ENCODE measurements at places on chromosomes 12 and 14.

DNA sequence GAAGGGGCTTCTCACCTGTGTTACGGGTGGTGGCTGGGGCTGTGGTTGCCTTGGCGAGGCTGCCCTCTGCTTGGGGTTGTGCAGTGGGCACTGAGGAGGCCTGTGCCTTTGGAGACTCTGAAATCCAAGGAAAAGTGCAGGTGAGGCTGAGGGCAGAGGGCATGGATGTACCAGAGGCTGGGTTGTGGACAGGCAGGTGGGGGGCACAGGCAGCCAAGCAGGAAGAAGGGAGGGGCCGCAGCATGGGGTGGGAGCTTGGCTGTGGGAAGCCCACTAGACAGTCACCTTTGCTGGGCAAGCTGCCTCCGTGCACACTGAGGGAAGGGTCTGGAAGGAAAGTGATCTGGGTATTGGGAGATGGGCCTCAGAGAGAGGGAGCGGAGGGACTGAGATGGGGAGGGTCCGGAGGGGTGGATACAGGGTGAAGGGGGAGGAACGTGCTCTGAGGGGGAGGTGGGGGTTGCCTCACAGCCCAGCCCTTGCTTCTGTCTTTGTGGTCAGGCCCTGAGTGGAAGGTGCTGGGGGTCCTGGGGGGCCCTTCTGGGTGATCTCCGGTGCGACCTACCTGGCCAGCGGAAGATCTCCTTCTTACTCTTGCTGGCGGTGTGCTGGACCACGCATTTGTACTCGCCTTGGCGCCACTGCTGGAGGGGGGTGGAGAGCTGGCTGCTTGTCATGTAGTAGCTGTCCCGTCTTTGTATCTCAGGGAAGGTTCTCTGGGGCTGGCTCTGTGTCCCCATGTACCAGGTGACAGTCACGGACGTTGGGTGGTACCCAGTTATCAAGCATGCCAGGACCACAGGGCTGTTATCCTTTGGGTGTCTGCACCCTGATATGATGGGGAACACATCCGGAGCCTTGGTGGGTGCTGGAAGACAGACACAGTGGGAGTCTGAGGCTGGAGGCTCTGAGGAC is 318.7 kb downstream of the TMEM121 start:
- DNase-seq: no peak

DNA sequence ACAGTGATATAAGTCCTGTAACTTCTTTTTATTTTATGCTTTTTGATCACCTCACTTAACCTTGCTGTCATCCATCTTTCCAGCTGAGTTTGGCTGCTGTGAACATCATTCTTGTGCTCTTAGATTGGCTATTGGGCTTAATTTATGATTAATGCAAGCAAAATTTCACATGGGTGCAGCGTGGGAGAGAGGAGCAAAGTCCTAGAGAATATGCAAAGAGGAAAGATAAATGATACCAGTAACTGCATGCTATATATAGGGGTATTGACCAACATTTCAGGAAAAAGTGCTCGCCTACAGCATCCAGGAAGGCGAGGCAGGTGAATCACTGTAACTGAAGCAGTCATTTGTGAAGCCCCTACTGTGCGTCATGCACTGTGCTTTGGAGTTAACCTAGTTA is 153.1 kb downstream of the TMTC2 start:
- DNase-seq: no peak

GRCh38 chr12:101870925-101871324 is 6.5 kb upstream of the DRAM1 start:
- no peak for DNase-seq

DNA sequence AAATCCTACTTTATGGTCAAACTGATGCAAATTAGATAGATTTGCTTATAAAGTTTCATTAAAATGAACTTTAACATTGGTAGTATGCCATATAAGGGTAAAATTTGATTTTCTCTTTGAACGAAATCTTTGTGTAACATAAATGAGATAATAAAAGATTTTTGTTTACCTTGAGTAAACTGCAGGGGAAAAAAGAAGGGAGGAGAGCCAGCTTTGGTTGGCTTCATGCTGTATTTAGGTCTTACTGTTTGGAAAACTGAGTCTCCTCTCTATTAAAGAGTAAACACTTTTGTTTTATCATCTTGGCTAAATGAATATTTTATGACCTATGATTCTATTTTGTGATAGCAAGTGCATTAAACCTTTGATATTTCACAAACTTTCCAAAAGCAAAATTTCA is 267.6 kb downstream of the IPO8 start:
- no peak for DNase-seq

DNA sequence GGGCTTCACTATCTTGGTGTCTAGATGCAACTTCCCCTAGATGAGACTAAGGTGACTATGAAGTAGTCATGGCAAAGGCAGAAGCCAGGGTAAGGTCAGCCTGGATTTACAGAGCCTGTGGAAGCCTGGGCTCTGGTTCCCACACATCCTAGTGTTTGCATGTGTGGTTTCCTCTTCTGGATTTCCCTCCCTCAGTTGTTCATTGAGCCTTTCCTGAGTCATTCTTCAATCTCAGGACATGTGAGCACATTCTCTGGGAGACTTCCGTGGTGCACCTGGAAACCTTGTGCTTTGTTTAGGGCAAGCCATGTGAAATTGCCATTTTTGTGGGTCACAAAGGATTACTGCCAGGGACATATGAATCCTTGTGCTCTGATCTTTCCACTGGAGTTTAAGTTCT is 236.6 kb downstream of the C12orf75 start:
- no peak for DNase-seq

DNA sequence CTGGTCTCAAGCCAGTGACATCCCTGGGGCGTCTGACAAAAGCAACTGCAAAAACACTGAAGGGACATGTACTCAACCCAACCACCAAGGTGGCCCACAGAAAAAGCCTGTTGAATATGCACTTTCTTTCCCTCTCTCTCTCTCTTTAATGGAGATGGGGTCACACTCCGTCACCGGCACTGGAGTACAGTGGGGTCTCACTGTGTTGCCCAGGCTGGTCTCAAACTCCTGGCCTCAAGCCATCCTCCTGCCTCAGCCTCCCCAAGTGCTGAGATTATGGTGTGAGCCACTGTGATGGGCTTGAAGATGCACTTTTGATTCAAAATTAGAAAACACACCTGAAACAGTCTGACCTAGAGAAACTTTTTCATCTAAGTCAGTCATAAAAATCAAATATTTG is 7.2 kb upstream of the CD27 start:
- no peak for DNase-seq

DNA sequence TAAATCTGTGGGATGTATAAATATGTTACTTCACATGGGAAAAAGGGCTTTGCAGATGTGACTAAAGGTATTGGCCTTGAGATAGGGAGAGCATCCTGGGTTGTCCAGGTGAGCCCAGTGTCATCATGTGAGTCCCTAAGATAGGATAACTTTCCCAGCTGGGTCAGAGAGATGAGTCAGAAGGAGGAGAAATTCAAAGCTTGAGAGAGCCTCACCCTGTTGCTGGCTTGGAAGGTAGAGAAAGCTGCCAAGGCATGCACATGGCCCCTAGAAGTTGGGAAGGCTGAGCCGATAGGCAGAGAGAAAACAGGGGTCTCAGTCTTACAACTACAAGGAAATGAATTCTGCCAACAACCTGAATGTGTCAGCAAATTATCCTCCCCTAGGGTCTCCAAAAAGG is 213.0 kb downstream of the ADGRD1 start:
- DNase-seq: no peak

- no peak for DNase-seq
Observed at GRCh38 chr14:96511667-96512066, 9.5 kb downstream of the PAPOLA start.

- DNase-seq: peak; percentile 70
Observed at GRCh38 chr12:103929784-103930033, 501 bp upstream of the HSP90B1 start.

DNA sequence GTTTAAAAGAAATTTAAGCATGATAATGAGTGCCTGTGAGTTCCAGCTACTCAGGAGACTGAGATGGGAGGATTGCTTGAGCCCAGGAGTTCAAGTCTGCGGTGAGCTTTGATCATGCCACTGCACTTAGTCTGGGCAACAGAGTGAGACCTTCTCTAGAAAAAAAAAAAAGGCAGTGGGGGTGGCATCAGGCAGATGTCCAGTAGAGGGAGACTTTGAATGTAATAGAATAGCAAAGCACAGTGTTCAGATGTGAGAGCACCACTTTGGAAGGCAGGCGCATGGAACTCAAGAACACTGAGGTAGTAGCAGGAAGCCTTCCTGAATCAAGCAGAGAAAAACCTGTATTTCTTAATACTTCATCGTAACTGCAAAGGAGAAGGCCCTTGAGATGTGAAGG is 394.5 kb upstream of the GARIN6 start:
- DNase-seq: no peak

DNA sequence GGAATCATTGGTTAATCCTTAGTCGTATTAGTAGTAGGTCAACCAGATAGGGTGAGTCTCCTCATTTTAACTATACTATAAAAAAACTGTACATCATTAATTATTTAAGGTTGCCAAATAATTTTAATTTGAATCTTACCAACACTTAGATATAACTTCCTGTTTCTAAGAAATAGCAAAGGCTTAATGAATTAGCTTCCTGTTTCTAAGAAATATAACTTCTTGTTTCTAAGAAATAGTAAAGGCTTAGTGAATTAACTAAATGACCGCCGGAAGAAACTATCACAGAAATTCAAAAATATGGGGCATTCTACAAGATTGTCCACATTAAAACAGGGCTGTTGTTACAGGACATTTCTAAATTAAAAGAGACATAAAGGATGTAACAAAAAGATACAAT is 392.9 kb upstream of the FOXG1 start:
- DNase-seq: no peak

DNA sequence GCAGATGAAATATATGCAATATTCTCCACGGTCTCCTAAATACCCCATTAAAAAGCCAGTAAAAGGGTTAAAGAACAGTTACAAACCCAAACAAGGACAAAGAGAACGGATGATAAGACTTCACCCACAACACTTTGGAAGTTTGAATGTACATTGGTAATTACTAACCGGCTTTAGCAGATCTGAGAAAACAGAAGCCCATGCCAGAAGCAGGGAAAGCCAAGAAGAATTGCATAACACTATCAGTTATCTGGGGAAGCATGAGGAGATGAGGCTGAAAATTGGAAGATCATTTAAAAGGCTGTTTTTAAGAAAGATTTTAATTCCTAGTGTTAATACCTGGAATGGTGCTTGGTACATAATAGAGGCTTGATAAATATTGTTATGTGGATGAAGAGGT is 55.6 kb upstream of the MYBPC1 start:
- DNase-seq: no peak

GRCh38 chr14:64675312-64675711 is 28.9 kb upstream of the PLEKHG3 start:
- DNase-seq: no peak

DNA sequence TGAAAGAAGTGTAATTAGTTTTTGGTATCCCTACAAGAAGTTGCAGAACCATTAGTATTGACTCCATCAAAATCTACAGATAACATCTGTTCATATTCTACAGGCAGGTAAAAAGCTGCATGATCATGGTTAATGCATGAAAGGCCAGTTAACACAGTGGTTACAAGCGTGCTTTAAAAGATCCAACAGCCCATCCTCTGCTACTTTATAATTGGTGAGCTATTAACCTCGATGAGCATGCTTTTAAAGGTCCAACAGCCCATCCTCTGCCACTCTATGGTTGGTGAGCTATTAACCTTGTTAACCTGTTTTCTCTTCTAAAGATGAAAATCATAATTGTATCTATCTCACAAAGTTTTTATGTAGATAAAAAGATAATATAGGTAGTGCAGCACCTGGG is 289.3 kb downstream of the DUSP6 start:
- no peak for DNase-seq

GRCh38 chr14:68786491-68787091 is 6.3 kb downstream of the ZFP36L1 start:
- no peak for DNase-seq

- no peak for DNase-seq
Observed at GRCh38 chr12:19058235-19059021, 71.1 kb upstream of the PLEKHA5 start.

DNA sequence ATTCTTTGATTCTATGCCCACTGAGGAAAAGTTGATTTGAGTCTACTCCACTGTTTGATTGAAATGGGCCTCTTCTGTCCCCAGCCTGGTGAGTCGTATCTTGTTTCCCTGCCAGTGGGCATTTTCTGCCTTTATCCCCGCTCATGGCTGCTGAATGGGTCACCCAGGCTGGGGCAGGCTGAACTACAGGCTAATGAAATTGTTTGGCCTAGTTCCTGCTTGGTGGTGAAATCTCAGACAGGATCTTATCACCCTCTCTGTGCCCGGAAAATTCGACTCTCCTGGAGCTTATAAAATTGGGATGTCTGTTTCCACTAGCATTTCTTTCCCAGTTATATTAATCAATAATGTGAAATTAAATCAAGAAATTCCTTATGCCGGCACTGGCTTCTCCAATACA is 65.0 kb downstream of the CHST11 start:
- no peak for DNase-seq

DNA sequence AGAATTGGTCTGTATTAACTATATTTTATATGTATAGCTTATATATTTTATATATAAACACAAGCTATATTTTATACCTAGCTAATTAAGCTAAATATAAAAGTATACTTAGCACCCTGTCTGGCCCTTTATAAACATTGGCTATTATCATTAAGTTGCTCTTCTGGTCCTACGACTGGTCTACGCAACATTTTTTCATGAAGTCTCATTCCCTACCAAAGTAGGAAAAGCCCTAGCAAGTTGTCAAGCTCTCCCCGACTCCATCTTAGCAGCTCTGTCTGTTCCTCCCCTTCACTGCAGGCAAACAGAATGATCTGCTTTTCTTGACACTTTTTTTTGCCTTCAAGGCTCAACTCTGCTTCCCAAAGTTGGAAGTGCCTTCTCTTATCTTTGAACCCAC is 36.7 kb upstream of the ELK3 start:
- DNase-seq: no peak

DNA sequence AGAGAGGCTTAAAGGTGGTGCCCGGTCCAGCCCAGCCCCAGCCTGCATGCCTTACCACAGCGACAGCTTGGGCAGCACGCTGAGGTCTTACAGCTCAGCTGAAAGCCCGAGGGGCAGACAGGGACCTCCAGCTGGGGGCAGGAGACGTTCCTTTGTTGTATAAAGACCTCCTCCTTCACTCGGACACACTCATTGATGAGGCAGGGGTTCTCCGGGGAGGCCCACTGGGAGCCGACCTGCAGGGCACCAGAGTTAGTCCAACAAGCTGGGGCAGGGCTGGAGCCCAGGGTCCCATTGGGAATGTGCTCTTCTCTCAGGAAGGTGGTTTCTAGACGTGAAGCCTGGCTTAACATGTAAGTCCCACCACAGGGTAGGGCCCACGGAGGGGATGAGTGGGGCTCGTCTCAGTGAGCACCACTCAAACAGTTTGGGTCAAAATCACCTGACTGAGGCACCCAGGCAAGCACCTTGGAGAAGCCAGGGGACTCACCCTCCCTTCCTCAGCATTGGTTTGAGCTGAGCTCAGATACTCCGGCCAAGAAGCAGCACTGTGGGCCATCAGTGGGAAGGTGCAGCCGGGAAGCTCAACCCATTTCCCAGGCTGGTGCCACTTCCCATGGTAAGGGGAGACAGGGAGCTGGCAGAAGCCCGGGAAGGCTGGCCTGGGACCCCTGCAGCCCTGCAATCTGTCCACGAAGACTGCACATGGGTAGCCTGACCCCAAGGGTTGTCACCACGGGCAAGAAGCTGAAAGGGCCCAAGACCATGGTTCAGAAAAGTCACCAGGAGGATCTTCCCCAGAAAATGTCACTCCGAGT is 24.3 kb upstream of the ANO2 start:
- DNase-seq: no peak
